ENCODE measurements at places on chromosomes 5 and 9.

DNA sequence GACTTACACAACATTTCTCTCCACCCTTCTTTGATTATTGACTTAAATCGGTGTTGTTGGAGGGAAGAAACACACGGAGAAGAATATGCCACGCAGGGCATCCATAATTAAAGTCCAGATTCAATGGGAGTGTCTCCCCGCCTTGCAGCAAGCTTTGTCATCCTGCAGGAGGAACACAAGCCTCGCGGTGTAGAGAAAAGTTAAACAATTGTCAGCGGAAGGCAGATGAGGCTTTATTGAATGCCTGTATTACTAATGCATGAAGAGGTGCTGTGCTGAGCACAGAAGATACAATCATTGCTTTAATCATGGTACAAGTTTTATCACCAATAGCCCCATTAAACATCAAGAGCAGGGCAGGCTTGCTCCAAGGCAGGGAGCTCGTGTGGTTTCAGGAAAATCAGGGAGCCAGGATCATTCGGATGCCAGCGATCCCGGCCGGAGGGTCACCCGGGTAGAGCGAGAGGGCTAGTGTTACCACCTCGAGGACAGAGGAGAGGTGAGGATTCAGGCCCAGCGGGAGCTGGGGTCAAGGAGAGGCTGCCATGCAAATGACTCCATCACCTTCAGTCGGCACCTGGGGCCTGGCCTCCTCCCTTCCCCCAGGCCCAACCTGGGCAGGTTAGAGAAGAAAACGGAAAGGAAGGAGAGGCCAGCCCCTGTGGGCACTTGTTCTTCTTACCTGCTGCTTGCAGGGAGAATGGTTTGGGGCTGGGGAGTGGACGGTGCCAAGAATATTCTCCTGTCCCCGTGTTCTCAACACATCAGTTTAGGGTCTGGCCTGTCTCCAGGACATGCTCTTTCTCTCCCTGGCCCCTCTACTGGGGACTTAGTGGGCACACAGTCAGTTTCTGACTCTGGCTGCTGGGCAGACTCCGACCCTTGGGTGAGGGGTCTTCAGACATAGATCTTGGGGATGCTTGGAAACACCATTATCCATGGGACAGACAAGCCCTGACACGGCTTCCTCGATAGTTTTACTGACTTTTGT is 289.5 kb downstream of the IRX2 start:
- no peak for DNase-seq

DNA sequence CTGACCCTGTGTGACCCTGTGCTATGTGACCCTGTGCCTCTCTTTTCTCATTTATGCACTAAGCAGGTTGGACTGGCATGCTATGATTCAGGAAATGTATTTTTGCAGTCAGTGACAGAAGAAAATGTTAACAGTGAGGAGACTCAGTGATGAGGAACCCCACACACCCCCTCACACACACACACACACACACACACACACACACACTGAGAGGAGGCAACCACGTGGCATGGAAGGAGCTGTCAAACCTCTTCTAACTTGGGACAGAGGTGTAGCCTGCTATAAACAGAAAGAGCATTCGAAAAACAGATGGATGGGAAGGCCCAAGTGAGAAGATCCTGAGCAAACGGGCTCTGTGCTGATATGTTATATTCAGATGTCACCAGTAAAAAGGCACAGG is 57.9 kb upstream of the GRIA1 start:
- no peak for DNase-seq

GRCh38 chr9:125822902-125823301 is 75.7 kb downstream of the PBX3 start:
- no peak for DNase-seq

DNA sequence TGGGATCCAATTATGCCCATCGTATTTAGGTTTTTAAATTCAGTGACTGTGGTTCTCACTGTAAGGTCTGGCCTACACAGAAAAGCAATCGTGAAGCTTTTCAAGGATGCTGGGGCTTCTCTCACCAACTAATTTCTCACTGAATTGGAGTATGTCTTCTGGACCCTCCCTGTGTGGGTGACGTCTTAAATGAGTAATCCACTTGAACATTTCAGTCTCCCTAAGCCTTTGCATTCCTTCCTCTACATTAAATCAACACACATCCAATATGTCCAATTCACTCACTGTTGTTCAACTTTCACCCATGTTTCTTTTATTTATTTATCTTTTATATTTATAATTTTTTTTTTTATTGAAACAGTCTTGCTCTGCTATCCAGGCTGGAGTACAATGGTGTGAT is 12.5 kb upstream of the BTF3 start:
- no peak for DNase-seq

DNA sequence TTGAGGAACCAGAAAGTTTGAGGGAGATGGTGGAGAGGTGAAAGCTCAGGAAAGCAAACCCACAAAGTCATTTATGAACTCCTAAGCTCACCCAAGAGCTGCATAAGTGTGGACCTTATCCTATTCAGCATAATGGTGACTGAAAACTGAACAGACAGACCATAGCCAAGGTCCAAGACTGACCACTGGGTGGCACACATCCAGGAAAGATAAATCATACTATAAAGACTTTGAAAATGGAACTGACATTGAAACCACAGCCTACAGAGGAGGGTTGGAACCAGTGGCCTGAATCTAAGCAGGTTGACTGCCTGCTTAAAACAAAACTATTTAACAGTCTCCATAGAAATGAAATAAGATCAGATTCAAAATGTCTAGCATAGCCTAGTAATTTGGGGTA is 121.0 kb upstream of the RGS7BP start:
- DNase-seq = no peak

DNA sequence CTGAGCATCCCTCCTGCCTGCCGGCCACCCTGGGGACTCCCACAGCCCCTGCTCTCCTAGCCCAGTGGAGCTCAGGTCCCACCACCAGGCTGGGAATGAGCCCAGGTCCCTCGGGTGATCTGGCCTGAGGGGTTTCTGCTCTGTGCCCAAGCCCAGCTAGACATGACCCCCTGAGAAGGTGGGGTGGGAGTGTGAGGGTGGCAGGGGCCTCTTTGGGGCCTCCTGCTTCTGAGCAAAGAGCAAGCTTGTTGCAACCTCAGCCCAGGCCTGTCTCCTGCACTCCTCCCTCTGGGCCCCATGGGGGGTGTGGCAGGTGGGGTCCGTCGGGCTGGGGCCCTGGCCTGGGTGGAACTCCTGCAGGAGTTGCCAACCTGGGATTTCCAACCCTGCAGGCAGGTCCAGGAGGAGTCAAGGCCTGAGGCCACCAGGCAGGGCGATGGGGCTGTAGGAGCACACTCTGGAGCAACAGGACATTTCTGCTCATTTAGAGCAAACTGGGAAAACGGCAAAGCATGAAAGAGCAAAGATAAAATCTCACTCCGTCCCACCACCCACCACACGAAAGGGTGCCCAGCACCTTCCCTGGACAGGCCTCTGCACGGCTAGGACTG is 11.4 kb upstream of the NRARP start:
- DNase-seq = peak; percentile 62

- DNase-seq = no peak
Measured at GRCh38 chr9:108290839-108291585, 564.8 kb downstream of the ACTL7B start.
